Right renal cortex interstitium (tissue), 3 donors: ENCODE measurements at places on chromosomes 16 and 17. TPM values are rescaled to one million over a fixed set of nuclear protein-coding genes. Genes with fewer than 3 reads are reported as not detected.

GRCh38 chr16:66271074-66272060 is 95.1 kb upstream of the CDH5 start:
- no peak for DNase-seq

GRCh38 chr16:88535191-88535856 is 34.9 kb upstream of the ZC3H18 start:
- DNase-seq = no peak

GRCh38 chr17:28755486-28755885 is 11.7 kb downstream of the TRAF4 start:
- no peak for DNase-seq

GRCh38 chr17:74442291-74442669 is 10.4 kb downstream of the GPRC5C start:
- no peak for DNase-seq

- no peak for DNase-seq
Observed at GRCh38 chr16:8956265-8957062, 7.2 kb downstream of the USP7 start.

DNA sequence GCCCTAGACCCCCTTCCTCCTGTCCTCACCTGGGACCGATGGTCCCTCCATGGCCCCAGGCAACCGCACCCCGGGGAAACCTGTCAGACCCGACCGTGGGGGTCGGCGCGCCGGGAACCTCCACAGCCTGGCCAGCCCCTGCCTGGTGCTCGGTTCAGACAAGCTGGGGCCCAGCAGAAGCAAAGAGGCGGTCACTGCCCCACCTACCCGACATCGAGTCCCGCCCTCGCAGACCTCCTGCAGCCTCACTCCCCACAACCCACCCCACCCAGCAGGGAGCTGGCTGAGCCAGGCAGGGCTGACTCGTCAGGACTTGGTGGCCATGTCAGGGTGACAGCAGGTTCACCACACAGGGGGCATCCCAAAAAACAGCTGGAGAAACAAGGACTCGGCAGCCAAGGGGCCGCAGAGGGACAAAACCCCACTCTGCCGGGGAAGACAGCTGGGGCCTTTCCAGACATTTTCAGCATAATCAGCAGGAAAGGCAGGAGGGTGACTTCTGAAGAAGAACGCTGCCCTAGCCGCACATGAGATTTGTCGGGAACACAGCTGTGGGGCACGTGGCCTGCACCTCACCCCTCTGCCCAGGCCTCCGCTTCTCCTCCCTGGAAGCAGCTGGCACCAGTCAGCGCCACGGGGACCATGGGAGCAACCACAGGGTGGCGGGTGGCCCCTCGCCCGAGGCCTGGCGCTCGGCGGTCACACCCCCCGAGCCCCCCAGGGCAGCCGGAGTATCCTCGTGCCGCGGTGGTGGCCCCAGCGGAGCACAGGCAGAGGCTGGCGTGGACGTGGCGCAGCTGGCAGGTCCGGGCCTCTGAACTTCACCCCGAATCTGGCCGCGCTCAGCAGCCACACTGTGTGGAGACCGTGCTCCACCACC is 22.9 kb downstream of the GNPTG start:
- no peak for DNase-seq

The EPOP gene
- polyA plus RNA-seq = 1.2 TPM

The SCARF1 gene
- 5.5 TPM for polyA plus RNA-seq

The BCAR1 gene
- polyA plus RNA-seq = 37.2 TPM

The WSCD1 gene
- polyA plus RNA-seq = 16.5 TPM

The KDM8 gene
- polyA plus RNA-seq = 9.5 TPM
